Psoas muscle (tissue), 8 donors: ENCODE measurements at places on chromosomes 16 and 17.

GRCh38 chr17:27567563-27567859, 63.5 kb upstream of the LGALS9 start:
- DNase-seq: no peak

DNA sequence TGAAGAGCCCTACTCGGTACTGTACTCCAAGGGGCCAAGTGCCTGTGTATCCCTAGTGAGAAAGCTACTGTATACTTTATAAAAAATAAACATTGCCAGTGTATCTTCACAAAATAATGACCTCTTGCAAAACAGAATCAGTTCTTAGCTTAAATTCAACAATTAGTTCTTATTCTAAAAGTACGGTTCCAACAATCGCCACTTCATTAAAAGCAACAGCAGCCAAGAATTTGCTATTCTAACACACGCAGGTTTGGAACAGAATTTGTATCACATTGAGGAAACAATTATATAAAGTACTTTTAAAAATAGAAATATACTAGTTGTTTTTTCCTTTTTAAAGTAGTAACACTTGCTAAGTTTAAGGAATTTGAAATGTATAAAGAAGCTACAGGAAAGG, 48.5 kb downstream of the CEP95 start:
- DNase-seq: no peak

- peak; percentile 71 for DNase-seq
These were observed 1.2 kb upstream of the BCO1 start for GRCh38 chr16:81237282-81237681.

DNA sequence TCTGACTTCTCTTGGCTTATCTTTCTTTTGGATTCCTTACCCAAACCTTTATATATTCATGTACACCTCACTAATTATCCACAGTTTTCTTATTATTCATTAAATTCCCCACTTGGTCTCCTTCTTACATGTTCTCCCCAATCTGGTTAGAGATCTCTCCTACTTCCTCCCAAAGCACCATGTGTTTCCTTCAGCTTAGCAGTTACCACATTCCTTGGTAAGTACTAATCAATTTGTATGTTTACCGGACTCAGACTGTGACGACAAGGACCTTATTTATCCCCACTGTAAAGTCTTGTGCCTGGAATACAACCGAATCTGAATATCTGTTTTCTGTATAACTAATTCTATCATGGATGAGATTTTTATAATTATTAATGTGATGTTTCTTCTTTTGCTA, 389.5 kb downstream of the KCNJ2 start:
- no peak for DNase-seq
